ENCODE measurements at places on chromosomes 7 and 10.
A peak's percentile ranks its signal among the peaks of the same experiment; 100 is the strongest.

- peak; percentile 22 for DNase-seq
These were observed 34.1 kb downstream of the LRRC20 start for GRCh38 chr10:70348228-70348850.

- no peak for DNase-seq
These were observed 641.6 kb downstream of the SH2D4B start for GRCh38 chr10:81179324-81179723.

DNA sequence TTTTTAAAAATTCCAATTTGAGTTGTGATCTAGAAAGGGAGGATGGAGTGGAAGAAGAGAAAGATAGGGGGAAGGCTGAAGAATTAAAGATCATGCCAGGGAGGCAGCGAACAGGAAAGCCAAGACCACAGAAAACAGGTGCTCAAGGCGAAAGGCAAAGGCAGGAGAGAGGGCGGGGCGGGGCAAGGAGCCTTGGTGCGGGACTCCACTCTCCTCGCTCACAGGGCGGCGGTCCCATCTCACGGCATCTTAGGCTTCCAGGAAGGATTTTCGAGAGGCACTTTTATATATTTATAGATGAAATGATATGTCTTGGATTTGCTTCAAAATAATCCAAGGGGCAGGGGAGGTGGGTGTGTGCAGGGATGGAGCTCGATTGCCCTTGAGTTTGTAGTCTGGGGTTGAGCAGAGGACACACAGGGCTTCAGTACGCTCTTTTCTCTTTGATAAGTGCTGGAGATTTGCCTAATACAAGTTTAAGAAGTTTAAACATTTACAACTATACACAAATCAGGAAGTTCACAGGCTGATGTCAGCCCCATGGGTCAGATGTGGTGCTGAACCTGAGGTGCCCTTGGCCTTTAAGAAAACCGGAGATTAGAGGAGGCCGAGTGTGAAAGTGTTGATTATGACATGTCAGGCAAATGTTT, 161.1 kb downstream of the PRKAG2 start:
- DNase-seq, result no peak

GRCh38 chr10:101858723-101859500, 15.3 kb upstream of the KCNIP2 start:
- DNase-seq, result no peak

DNA sequence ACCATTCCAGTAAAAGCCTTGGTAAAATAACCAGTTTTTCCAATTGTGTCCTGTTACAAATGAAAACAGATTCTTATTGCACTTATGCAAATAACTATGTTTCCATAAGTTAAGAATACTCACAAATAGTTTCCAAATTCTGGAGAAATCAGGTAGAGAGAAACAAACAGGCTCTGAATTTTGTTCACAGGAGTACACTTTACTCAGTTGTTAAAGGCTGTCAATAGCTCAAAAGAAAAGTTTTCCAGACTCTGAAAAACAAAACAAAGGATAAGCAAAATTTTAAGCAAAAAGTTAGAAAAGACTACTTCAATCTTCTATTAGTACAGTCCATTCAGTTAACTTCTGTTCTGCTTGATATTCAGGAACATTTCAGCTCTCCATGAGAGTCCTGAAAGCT, 32.8 kb upstream of the ZNF365 start:
- DNase-seq, result no peak
